Stimulated activated CD8-positive, alpha-beta memory T cell treated with anti-CD3 and anti-CD28 coated beads, Interleukin-7, amount 100 ng/mL, for 1 hour (primary cell): ENCODE measurements at places on chromosomes 2 and 18.

DNA sequence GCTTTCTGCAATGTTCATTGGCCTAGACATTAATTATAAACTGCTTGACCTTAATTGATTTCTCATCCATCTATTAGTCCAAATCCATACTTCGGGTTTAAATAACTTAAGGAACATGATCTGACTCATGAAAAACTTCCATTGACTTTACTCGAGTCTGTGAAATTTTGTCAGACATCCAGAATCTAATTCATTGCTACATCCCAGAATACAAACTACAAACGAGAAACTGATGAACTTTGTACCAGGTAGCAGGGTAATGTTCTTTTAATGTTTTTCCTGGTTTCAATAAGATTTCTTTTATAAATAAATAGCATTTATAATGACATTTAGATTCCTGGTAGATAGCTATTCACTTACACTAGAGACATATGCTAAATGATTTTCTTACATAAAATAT, 36.0 kb upstream of the IKZF2 start:
- DNase-seq: no peak

GRCh38 chr2:234702731-234703225, 205.9 kb upstream of the ARL4C start:
- no peak for DNase-seq

DNA sequence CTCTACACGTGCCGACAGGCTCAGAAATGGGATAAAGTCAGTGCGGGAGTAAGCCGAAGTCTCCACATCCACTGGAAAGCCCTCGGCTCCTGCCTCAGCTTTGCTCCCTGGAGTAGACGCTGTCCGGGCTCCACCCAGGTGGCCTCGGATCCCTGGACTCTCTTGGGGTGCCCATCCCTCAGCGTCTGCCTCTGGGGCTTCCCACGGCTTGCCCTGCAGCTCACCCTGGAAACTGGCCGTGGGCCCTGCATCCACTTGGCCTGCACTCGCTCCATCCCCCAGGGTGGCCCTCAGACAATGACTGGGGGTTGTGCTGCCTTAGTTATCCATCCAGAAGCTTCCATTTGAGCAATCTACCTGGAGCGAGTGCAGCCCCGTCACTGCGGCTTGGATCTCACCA, 36.2 kb upstream of the TAF1B start:
- no peak for DNase-seq

DNA sequence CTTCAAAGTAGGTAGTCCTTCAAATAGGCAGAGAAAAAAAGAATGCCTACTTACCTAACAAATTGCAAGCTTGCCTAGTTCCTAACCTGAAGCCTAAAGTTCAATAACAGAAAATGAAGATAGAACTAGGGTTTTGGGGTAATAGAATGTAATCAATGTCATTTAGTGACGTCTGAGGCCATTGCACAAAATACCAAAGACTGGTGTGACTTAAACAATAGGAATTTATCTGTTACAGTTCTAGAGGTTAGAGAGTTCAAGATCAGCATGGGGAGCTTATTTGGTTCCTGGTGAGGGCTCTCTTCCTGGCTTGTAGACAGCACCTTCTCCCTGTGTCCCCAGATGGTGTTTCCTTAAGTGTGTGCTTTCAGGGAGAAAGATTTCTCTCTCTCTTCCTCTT, 4.7 kb upstream of the NPC1 start:
- DNase-seq: no peak

- DNase-seq: no peak
Measured at GRCh38 chr2:66236816-66237802, 197.8 kb upstream of the MEIS1 start.

GRCh38 chr18:27627927-27628326, 442.8 kb upstream of the CHST9 start:
- DNase-seq: no peak

DNA sequence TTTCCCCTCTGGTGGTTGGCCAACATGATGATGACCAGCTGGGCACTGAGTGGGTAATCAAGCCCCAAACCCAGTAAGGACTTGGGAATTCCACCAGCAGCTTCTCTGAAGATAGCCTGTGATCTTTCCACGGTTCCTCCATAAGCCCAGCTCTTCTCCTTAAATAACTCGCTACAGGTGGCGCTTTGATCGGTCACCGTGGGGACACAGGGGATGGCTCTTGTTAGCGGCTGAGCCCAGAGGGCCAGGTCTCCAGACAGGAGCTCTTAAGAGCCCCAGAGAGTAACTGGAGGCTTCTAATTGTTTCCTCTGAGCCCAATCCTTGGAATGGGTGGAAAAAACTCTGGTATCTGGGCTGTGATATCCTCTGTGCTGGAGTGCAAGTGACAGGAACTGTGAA, 13.6 kb upstream of the INHBB start:
- no peak for DNase-seq

DNA sequence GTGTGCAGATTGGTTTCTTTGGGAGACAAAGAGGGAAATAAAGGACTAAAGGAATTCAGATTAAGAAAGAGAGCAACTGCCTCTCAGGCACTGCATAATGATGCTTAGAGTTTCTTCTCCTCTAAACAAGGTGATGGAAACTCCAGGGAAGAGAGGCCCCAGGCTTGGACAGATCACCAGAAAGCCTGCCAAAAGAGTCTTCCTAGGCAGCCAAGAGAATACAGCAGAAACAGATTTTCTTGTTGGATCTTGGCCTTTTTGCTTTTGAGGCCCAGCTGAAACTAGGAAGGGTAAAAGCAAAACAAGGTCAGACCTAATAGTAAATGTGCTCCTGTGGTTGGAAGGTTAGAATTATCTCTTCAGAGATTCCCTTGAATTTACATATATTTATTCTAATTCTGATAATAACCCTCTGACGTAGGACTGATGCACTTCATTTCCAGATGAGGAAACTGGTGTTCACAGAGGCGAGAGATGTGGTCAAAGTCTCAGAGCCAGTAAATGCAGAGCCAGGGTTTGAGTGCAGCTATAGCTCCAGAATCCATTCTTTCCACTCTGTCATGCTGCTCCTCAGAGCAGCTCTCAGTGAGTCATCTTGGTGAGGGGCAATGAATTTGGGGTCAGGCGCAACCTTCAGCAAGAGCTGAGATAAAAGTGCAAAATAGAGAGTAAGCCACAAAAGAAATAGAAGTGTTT, 142.3 kb upstream of the FBXO11 start:
- no peak for DNase-seq

GRCh38 chr2:62738981-62739936, 33.7 kb downstream of the EHBP1 start:
- DNase-seq: no peak

- DNase-seq: no peak
Measured at GRCh38 chr2:189265696-189266320, 86.2 kb upstream of the COL5A2 start.

GRCh38 chr2:118672571-118673158, 174.8 kb downstream of the EN1 start:
- DNase-seq: no peak

GRCh38 chr2:174376967-174377366, 18.6 kb upstream of the SCRN3 start:
- no peak for DNase-seq

DNA sequence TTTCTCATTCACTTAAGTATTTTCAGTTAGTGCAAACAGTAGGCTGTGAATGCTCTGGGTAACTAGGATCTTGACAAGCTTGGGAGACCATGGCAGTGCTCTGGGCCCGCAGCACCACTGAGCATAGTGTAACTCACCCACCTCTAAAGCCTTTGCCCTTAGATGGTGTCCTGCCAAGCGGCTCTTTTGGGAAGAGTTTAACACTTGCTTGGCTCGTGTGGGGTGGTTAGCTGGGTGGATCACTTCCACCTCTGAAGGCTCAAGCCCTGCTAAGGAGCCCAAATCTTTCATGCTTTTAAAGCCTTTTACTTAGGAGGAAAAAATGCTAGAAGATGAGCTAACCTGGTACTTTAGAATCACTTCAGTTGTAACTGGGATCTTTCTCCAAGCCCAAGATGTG, 33.9 kb downstream of the PTPN18 start:
- no peak for DNase-seq

GRCh38 chr2:237692601-237693290, 65.4 kb downstream of the LRRFIP1 start:
- DNase-seq: no peak

DNA sequence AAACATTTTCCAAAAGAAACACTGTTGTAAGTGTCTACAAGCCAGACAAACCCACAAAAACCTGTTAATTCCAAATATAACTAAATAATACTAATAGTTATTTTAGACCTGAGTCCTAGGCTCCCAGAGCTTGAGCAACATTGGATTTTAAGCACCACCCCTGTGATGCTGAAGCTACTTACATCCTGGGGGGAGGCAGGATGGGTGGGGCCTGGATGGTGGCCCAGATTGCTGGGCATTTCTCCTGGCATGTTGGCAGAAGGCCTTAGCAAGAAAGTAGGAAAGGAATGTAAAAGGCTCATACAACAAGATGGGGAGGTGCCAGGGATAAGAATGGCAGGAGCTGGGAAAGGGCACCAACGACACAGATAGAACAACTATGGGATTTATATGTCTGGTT, 50.7 kb upstream of the OTX1 start:
- no peak for DNase-seq

DNA sequence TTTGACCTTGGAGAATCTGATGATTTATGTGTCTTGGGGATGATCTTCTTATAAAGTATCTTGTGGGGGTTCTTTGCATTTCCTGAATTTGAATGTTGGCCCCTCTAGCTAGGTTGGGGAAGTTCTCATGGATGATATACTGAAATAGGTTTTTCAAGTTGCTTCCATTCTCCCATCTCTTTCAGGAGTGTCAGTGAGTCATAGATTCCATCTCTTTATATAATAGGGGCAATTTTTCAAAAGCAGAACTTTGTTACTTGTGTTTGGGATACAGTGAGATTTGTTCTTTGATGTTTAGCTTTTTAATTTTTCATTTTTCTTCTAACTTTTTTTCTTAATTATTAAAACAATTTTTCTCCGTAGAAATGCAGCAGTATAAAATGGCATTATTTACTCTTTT, 19.4 kb downstream of the TMEM87B start:
- no peak for DNase-seq

- no peak for DNase-seq
Measured at GRCh38 chr2:152813351-152813750, 94.9 kb downstream of the ARL6IP6 start.

GRCh38 chr2:159968279-159968900, 94.0 kb downstream of the PLA2R1 start:
- no peak for DNase-seq
